Urothelium cell line (cell line): ENCODE measurements at places on chromosomes 11 and 22.

DNA sequence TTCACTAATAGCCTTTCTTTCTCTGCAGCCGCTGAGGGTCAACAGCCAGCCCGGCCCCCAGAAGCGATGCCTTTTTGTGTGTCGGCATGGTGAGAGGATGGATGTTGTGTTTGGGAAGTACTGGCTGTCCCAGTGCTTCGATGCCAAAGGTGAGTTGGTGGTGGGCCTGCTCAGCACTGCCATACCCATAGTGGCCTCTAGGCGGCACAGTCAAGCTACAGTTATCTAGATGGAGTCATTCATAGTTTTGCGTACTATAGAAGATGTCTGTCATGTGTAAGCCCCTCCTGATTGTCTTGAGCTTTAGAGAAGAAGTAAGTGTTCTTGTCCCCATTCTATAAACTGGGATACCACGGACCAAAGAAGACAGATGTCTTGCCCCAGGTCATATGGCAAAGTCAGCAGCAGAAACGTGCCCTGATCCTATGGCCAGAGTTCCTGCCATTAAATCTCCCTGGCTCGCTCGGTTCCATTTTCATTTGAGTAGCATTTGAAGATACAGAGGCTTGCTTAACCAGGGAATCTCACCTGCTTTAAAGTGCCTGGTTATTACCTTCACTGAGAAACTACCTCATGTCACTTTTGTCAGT is 42.1 kb upstream of the CRTAM start:
- DNase-seq, result peak; percentile 32

DNA sequence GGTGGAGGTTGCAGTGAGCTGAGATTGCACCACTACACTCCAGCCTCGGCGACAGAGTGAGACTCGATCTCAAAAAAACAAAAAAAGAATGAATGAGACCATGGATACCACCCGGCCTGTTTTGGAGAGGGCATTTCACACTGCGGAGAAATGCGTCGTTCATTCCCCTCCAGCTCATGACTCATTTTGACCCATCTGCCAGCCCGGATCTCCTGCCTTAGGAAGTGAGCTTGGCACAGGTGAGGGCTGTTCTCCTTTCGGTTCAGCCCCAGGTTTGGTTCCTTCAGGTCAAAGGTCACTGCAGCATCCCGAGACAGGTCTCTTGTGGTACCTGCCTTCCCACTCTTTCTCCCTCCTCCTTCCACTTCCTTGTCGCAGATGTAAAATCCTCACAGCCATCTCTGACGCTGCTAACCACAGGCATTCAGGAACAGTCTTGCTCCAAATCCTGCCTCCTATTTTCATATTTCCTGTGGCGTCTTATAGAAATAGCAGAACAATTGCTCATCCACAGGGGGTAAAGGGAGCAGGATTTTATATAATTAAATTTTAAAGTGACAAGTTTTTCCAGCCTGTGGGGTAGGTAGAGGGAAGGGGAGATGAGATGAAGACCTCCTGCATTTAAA is 517.9 kb downstream of the NTM start:
- peak; percentile 62 for DNase-seq

DNA sequence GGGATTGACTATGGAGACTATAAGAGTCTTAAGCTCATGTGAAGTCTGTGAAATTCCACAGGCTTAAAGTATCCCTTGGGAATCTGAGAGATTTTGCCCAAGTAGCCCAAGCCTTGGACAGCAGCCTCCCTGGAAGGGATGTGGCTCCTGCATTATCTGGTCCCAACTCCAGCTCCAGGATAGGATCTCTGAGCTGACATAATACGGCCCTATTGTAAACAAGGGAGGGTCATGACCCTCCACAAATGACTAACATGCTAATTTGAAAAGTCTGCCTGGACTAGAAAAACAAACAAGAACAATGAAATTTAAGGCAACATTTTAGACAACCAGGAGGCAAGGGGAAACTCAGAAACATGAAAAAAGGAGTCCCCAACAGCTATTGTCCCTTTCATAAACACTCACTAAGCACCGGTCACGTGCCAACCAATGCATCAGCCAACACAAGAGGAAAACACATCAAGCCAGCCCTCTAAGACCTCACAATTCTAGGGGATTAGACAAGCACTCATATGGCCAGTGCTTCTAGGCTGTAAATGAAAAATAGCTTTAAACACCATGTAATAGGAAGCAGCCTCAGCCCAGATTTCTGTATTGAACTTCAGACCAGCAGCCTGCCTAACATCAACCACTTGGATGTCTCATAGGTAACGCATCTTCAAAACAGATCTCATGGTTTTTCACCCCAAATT is 101.2 kb upstream of the TIMP3 start:
- no peak for DNase-seq

DNA sequence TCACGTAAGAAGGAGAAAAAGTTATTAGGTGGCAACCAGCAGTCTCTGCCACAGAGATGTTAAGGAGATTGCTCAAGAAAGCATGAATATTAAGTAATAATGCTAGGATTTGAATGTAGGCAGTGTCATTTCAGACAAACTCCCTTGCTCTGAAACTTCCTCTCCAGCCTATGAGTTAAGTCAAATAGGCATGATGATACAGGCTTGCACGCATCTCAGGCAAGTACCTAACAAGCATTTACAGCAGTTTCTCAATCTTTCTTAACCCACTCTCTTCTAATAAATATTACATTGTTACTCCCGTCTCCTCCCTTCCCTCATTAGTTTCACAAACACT is 72.7 kb downstream of the RAB38 start:
- DNase-seq, result no peak

GRCh38 chr22:40243891-40244290 is 66.2 kb downstream of the TNRC6B start:
- no peak for DNase-seq

DNA sequence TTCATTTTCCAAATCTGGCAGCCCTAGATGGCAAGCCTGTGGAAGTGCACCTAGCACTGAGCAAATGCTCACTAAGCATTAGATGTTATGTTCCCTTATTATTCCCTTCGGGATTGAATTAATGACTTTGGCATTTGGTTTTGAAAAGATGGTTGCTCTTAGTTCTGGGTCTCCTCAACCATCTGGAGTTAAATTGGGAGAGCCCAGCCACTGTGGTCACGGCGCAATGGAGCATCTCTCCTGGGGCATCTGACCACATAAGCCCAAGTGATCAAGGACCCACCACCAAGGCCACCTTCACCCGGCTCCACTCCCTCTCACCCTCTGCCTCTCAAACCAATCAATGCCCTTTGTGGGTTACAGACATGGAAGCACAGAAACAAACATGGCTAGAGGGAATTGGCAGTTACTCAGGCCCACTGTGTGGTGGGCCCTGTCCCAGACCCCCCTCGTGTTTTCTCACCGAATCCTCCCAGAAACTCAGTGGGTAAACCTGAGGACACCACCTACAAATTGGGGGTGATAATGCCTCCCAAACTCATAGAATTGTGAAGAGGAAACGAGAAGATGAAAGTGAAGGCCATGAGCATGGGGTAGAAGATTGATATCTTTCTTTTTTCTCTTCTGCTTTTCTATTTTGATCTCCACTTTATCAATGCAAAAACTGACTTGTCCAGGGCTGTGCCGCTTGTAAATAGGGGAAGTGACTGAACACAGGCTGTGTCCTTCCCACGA is 52.2 kb downstream of the IRAG1 start:
- no peak for DNase-seq

DNA sequence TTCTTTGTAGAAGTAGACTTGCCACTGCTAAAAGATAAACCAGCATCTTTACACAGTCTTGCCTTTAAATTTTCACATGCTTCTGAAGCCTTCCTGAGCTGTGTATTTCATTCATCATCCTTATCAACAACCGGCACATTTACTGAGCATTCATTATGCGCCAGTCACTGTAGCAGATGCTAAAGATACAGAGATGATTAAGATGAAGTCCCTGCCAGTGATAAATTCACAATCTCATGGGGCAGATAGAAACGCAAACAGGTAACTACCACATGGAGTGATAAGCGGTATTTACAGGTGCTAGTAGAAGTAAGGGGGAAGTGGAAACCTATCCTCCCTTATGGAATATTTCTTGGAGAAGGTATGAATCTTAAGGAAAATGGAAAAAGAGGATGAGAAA is 67.2 kb downstream of the PRCP start:
- no peak for DNase-seq

- no peak for DNase-seq
Observed at GRCh38 chr11:135046556-135046955, 634.5 kb upstream of the B3GAT1 start.

DNA sequence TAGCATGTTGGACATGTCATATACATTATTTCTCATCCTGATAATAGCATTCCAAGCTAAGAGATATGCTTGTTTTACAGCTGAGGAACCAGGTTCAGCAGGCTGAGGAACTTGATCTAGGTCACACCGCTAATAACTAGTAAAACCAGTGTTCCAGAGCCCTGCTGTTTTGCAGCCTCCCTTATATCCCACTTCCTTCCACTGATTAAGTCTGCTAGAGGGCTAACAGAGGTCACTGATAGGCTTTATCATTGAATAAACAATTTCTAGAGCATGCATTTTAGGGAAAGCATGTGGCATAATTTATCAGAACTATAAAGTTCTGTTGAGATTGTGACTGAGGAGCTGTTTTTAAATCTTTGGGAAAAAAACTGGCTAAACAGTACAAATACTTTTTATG is 54.0 kb downstream of the UVRAG start:
- no peak for DNase-seq

DNA sequence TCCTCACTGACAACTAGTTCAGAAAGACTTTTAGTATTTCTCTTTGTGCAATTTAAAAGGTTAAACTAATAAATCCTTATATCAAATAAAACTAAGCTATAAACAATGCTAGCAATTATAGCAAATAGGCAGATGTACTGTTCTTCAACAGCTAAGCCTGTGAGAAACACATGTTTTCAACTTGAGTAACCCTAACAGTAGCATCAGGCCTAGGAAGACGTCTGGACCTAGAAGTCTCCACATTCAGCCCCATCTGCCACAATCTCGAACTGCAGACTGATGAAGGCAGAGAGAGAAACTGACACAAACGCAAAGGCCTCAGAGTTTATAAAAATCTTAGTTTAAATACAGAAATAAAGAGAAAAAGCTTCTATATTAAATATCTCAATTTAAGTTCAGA is 2.5 kb downstream of the ST13 start:
- DNase-seq, result no peak
